ENCODE measurements at places on chromosomes 5 and 9.

DNA sequence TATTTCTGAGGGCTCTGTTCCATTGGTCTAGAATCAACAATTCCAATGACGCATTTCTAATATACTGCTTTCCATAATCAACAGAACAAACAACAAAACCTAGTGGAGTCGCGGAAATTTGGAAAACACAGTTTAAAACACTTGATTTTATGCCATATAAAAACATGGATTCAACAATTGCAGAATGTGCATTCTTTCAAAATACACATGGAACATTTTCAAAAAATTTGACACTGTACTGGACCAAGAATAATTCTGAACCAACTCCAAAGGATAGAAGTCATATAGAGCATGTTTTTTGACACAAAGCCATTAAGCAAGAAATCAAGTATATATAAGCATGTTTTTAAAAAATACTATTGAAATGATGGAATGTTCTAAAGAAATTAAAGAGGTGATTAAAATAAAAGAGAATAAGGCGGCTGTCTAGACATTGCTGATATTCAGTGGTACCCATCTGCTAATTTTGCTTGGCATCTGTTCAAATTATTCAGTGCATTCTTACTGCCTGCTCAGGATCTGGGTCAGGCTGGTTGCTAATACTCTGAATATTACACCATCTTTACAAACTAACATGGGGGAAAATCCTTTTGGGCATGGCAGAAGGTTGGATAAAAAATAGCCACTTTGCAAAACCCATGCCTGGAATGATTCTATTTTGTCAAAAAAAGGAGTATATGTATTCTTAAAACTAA lies 221.3 kb downstream of the NPR3 start:
- no peak for DNase-seq

DNA sequence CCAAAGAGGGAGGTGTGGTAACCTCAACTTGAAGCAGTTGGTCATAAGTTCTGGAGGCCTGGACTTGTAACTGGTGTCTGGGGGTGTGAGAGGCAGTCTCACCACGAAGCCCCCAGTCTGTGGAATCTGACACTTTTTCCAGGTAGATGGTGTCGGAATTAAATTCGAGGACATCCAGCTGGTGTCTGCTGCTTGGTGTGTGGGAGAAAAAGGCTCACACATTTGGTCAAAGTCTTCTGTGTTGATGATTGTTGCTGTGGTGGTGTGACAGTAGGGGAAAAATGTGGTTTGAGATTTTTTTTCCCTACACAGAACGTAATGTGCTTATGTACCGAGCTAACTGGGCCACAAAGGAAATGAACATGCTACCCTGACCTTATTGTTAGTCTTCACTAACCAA lies 251.9 kb downstream of the MAT2B start:
- peak; percentile 0 for DNase-seq

DNA sequence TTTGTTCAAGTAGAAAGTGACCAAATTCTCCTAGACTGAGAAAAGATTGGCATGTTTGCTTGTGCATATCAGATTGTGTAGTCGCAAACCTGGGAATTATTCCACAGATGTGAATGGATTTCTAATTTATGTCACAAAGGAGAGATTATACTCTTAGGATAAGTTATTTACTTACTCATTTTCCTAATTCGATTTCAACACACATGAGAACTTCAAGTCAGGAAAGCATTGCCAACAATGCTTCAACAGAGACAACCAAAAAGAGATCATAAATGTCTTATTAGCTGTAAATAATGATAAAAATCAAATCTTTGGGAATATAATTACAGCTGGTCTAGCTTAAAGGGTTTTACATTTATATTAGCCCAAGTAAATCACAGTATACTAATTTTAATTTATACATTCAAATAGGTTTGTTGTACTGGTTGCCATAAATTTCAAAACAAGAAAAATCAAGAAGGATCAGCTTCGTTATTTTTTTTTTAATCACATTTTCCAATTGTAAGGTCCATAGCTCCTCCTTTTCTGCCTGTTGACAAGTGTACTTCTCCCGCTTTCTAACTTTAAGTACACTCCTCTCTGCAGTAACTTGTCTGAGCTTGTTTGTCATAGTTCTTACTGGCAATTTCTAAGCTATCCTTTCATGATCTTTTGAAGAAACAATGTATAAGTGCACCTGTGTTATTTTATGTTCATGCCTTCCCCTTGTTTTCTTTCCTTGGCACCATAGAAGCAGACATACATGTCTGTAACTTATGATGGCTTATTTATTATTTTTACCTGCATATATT lies 246.6 kb downstream of the DEPDC1B start:
- DNase-seq, result no peak

DNA sequence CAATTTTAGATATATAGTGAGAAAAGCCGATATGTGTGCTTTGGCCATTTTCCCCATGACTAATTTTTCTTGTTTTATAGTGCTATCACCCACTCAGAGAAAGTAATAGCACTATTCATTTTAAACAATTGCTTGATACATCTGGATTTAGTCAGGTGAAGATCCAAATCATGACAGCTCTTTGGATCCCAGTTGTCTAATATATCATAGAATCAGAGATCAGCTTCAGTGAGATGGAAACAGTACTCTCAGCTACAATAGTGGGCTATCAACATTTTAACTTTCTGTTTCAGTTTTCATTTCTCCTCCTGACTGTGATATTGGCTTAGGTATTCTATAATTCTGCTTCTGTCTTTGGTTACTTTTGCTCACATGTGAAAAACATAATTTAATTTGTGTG lies 38.7 kb downstream of the VCAN start:
- DNase-seq, result no peak

GRCh38 chr5:125064621-125065438 lies 318.4 kb upstream of the ZNF608 start:
- DNase-seq, result no peak

- no peak for DNase-seq
Observed at GRCh38 chr5:76838481-76839261, 11.1 kb upstream of the S100Z start.

- DNase-seq, result no peak
Observed at GRCh38 chr9:79334711-79335110, 237.1 kb upstream of the TLE4 start.

DNA sequence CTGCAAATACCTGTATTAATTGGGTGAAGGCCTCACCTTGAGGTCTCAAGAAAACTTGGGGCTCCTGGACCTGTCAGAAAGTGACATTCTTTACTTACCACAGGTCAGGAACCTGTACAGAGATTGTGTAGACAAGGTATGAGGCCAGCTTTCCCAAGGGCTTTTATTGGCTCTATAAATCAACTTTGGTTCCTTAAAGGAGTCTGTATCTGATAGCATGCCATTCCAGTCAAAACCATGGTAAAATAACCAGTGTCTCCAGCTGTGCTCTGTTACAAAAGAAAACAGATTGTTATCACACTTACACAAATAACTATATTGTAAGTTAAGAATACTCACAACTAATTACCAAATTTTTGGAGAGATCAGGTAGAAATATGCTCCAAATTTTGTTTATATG lies 64.5 kb downstream of the COL15A1 start:
- no peak for DNase-seq

Measured in CD4-positive, alpha-beta T cell treated with Interleukin-17A for 1 hour (primary cell).